ENCODE measurements at places on chromosomes 6 and 20. TPM values are rescaled to one million over a fixed set of nuclear protein-coding genes. Genes with fewer than 3 reads are reported as not detected.

Gene PNLDC1
- total RNA-seq = 1.1 TPM

GRCh38 chr6:43671011-43671800 lies 16.4 kb downstream of the MRPS18A start:
- no peak for DNase-seq

- DNase-seq = no peak
Observed at GRCh38 chr6:127832381-127832780, 68.5 kb downstream of the THEMIS start.

DNA sequence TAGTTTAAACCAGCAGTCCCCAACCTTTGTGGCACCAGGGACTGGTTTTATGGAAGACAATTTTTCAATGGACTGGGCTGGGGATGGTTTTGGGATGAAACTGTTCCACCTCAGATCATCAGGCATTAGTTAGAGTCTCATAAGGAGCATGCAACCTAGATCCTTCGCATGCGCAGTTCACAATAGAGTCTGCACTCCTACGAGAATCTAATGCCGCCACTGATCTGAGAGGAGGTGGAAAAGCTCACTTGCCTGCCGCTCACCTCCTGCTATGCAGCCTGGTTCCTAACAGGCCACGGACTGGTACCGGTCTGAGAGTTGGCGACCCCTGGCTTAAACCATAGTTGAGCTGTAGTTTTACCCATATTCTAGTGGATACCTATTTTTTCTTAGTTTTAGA lies 154.6 kb downstream of the SLC35F1 start:
- no peak for DNase-seq

Gene MUC21
- total RNA-seq = not detected

GRCh38 chr6:112441607-112442006 lies 94.5 kb downstream of the RFPL4B start:
- DNase-seq = no peak

- peak; percentile 83 for DNase-seq
Observed at GRCh38 chr20:41316602-41317545, 657 bp downstream of the ZHX3 start.

Gene ESF1
- total RNA-seq = 31.7 TPM

Gene CNR1
- not detected for total RNA-seq

DNA sequence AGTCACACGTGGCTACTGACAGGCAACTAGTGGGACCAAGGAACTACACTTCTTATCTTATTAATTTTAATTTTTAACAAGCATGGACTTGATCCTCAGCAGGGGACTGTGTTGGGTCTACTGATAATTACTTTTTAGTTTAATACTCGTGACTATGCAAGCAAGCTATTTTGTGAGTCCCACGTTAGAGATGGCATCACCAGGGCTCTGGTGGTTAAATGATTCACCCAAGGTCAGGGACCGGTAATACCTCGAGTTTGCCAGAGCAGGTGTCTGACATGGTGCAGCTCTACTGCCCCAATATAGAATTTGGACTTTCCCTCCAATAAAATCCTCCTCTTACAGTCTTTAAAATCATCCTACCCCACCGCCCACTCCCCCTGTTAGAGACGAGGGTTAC lies 98.6 kb upstream of the RIN2 start:
- no peak for DNase-seq

GRCh38 chr6:84269947-84270733 lies 42.7 kb upstream of the CEP162 start:
- no peak for DNase-seq

Gene ISM1
- total RNA-seq = not detected

DNA sequence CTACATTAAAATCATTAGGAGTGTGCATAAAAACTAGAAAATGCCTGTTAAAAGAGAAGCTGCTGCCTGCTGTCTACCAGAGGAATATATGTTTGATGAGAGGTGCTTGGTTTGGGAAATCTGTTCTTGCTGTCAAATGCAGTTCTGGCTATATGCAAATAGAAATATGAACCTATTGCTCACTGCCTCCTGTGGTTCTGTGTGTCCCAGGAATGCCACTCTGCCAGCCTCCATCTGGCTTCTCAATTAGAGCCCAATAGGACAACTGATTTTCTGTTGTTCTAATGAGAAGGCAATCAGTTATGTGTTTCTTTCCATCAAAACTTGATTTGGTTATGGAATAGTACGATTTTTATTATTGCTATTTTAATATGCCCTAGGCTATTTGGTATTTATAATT lies 759.7 kb downstream of the HDGFL1 start:
- no peak for DNase-seq

DNA sequence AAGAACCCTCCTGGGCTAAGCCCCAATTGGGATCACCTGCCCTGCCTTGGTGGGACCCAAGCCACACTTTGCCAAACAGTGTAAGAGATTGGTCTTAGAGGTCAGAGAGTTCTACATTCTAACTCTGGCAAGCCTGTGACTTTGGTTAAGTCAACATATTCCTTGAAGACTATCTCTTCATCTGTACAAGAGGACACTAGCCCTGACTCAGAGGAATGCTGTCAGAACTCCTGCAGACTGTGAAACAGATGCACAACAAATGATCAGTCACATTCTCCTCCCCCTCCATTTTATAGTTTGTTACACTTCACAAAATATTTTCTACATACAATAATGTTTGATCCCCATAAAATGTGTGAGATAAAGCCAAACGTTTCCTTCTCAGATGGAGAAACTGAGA lies 91.7 kb upstream of the EPB41L1 start:
- no peak for DNase-seq

DNA sequence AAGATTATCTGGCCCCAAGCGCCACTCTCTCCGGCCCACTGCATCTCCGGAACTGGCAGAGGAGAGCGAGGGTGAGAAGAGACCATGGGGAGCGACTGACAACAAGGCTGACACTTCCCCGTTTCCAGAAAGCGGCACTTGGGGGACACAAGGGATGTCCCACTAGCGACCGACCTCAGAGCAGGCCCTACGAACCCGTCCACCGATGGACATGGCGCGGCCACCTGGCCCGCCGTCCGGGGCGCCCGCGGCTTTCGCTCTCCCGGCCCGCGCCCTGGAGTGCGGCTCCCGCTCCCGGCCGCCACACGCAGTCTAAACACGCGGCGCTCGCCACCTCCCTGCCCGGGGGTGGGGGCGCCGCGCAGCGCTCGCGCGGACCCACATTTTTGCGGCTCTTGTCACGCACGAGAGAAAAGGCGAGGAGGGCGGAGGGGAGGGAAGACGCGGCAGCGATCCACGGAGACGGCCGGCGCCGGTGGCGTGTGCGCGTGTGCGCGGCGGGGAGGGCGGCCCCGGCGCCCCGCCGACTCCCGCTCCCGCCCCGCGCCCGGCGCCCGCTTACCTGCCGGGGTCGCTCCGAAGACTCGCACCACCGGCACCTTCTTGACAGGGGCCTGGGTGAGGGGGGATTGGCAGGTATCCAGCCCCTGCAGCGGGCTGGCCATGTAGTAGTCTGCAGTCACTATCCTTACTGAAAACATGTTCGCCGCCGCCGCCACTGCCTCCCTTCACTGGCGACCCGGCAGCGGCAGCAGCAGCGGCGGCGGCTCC lies 645 bp downstream of the REV3L start:
- DNase-seq = peak; percentile 64

GRCh38 chr20:48813446-48813747 lies 14.4 kb downstream of the PREX1 start:
- DNase-seq = no peak

DNA sequence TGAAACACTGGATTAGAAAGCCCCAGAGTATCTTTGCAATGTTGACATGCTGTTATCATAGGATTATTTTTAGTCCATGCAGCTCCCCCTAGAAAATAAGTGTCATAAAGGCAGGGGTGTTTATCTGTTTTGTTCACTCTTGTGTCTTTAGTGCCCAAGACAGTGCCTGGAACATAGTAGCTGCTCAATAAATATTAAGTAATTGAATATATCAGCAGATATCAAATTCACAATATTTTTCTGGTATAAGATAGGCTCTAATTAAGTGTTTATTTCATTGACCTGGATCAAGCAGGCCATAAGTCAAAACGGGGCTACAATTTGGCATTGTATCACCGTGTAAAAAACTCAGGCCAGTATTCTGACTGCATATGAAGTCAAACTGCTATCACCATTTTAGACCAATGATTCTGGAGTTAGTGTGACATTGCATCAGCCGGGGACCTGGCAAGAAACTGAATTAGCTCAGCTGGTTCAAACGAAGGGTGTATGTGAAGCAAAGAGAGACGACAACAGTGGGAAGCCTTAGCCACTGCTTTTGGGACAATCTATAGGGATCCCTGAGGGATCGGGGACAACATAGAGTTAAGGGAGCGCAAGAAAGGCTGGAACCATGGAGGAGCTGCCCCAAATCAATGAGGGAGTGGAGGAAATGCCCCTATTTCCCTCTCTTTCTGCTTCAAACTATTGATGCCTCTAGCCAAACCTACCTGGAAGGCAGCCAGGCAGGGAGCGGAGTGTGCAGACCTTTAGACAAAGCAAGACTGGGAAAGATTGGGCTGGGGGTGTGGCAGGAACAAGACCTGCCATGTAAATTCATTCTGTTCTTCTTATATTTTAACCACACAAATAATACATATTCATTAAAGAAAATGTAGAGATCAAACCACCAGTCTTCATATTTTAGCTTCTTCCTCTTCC lies 112.2 kb downstream of the PLEKHG1 start:
- DNase-seq = no peak

GRCh38 chr20:49888212-49889000 lies 26.9 kb downstream of the SPATA2 start:
- DNase-seq = peak; percentile 60

DNA sequence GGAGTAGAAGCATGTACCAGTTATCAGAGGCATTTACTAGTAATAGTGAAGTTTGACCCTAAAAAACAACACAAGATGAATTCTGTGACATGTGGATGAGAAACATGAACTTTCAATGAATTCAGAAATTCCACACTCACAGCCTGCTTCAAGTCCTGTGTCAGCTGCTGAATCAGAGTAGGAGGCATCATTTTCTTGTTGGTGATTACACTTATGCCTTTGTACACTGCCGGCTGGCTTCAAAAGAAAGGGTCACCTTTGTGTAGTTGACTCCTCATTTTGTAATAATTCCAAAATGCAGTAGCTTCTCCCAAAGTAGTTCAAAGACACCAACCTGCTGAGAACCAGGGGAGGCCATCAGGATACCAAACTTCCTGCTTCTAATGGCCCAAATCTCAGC lies 165.5 kb downstream of the BACH2 start:
- DNase-seq = no peak

- no peak for DNase-seq
Observed at GRCh38 chr6:156725712-156726111, 51.5 kb upstream of the ARID1B start.

GRCh38 chr6:79261666-79262065 lies 27.2 kb upstream of the HMGN3 start:
- DNase-seq = no peak

GRCh38 chr6:91276315-91276714 lies 689.4 kb upstream of the MAP3K7 start:
- no peak for DNase-seq

Gene GTSF1L
- total RNA-seq = not detected

DNA sequence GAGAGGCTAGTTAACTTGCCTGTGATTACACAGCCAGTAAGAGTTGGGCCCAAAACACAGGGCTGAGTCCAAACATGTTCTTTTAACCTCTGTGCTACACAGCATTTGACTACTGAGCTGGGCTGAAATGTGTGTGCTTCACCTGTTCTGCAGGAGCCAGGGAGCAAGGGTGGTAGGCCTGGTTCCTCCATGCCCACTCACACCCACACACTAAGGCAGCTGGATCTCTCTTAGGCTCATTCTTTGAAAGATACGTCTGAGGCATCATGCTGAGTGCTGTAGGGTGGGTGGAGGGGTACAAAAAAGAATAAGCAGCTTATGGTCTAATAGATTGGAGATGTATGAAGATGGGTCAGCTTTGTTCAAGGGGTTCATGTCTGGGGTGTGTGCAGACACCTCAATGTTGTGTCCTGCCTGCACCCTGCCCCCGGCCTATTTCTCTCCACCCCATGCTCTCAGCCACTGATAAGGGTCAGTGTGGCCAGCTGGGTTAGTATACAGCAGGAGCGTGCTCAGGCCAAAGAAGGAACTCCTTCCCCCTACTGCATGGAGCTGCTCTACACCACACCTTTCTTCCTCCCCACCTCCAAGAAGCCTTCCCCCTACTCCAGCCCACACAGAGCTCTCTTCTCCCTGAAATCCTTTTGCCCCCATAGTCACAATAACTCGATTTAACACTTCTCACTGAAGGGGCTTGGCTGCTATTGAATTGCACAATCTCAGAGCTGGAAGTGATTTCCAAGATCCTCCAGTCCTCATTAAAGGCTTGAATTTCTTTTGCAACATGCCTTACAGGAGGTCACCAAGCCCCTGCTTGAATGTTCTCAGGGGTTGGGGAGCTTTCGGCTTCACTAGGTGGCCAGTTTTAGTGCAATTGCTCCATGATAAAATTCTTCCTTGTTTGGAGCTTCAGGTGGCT lies 3.4 kb downstream of the PPP2R5D start:
- DNase-seq = no peak

DNA sequence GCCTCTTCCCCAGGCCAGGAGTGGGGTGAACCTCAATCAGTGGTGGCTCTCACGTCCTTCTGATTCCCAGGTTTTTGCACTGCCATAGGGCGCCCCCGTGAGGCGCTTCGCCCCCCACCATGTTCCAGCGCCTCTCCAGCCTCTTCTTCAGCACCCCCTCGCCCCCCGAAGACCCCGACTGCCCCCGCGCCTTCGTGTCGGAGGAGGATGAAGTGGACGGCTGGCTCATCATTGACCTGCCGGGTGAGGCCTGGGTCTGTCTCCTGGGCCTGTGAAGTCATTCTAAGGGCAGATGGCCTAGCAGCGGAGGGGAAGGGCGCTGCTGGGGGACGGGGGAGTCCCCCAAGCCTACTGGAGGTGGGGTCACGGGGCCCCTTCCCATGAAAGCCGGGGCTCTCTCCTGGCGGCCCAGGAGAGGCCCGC lies 4.5 kb downstream of the TP53INP2 start:
- no peak for DNase-seq

- DNase-seq = no peak
Observed at GRCh38 chr6:131041814-131042213, 21.2 kb downstream of the EPB41L2 start.

Gene C6orf89
- total RNA-seq = 44.4 TPM

DNA sequence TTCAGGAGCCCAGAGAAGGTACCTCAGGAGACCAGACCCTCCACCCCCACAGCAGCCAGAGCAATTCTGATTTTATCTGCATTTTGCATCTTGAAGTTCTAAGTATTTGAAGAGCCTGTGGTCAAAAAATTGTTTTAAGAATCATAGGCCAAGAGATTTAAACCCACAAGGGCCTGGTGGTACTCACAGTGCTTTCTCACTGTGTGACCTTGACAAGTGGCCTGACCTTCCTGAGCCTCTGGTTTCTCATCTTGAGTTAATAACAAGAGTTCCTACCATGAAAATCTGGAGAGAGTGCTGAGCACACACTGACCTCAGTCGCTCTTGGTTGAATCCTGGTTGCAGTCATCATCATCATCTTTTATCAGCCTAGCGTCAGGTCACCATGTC lies 45.4 kb upstream of the ID1 start:
- DNase-seq = no peak

Gene KHDC1L
- 0.50 TPM for total RNA-seq

Gene PLG
- total RNA-seq = not detected

All from natural killer cell treated with Interleukin-12 subunit alpha and Interleukin-12 subunit beta and Interleukin-15 and Interleukin-18, amount 100 ng/mL, for 72 hours (primary cell).